ENCODE measurements at places on chromosomes 4 and X.

DNA sequence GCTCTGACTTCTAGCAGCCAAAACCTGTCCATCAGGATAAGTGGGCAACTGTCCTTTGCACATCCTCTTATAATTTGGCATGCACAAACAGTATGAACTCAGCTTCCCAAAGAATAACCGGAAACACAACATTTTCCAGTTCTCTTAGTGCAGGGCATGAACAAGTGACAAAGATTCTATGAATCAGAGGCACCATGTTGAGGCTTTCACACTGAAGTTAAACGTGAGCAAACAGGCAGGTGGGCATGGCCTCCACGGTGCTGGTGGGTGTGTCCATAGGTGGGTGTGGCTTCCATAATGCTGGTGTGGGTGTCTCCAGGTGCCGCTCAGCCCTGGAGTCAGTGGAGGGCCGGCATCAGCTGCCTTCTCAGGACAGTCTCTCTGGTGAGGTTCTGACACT is 196.5 kb downstream of the SMIM20 start:
- no peak for DNase-seq

GRCh38 chr4:38765382-38765781 is 17.4 kb downstream of the TLR10 start:
- no peak for DNase-seq

GRCh38 chr4:159382856-159383561 is 280.1 kb downstream of the RAPGEF2 start:
- no peak for DNase-seq

GRCh38 chr4:1277667-1278665 is 11.7 kb upstream of the MAEA start:
- no peak for DNase-seq

DNA sequence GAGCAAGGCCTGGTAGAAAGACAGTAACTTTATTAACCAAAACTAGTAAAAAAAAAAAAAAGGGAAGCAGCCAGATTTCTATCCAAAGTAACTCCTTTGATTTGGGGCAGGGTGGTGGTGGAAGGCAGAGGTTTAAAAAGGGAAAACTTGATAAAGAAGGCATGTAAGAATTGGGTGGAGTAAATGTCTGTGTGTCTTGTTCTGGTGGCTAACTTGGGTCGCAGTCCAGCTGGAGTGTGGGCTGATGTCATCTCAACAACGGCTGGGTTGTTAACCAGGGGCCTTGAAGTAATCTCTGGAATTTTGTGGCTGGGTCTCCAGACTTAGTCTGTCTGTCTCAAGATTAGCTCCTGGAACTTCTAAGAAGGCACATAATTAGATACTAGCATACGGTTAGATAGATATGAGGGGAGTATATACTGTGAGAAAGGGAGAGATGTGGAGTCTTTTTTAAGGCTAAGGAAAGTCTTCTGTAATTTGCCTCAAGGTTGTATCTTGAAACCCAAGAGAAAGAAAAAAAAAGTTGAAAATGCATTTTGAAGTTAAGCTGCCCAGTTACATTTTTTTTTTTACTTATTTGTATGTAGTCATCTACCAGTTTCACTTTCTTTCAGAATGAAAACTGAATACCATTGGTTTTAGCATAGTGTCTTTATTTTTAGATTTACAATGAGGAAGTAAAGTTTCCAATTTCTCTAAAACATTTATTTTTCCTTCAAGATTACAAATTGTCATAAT is 48.3 kb downstream of the MTHFD2L start:
- DNase-seq = no peak
